Cerebellar nuclear complex (tissue), 1 donor: ENCODE measurements at places on chromosomes 5 and 9.

- DNase-seq = no peak
These were observed 20.0 kb upstream of the SCGB3A1 start for GRCh38 chr5:180611140-180611850.

DNA sequence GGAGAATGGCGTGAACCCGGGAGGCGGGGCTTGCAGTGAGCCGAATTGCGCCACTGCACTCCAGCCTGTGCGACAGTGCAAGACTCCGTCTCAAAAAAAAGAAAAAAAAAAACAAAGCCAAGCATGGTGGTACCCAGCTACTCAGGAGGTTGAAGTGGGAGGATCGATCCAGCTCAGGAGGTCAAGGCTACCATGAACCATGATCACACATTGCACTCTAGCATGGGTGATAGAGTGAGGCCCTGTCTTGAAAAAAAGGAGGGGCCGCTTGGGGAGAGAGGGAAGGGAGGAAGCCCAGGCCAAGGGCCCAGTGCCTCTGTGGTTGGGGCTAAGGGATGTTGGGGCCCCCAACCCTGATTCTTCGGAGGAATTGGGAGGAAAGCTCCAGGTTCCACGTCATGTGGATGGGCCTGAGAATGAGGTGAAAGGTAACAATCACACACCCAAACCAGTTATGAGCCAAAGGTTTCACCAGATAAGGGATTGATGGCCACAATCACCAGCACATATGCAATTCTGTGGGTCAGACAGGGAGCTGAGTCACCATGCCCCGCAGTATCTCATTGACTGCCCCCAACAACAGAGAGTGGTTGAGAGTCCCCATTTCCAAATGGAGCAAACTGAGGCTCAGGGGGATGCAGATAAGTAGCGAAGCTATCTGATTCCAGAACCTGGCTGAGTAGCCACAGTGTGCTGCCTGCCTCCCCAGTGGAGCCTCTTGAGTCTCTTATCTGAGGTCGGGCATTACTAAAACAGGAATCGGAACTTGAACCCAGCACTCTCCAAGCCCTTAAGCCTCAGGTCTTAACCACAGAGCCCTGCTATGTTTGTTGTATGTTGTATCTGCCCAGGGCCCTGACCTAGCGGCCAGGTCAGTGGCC is 20.5 kb downstream of the SWI5 start:
- DNase-seq = no peak

GRCh38 chr5:111737716-111738115 is 19.3 kb downstream of the NREP start:
- no peak for DNase-seq

GRCh38 chr9:133421615-133422542 is at the start of gene ADAMTS13:
ADAMTS13 (plus strand) TSS chr9:133422367; CDS start chr9:133422444, 77 bp downstream.
- DNase-seq = no peak

DNA sequence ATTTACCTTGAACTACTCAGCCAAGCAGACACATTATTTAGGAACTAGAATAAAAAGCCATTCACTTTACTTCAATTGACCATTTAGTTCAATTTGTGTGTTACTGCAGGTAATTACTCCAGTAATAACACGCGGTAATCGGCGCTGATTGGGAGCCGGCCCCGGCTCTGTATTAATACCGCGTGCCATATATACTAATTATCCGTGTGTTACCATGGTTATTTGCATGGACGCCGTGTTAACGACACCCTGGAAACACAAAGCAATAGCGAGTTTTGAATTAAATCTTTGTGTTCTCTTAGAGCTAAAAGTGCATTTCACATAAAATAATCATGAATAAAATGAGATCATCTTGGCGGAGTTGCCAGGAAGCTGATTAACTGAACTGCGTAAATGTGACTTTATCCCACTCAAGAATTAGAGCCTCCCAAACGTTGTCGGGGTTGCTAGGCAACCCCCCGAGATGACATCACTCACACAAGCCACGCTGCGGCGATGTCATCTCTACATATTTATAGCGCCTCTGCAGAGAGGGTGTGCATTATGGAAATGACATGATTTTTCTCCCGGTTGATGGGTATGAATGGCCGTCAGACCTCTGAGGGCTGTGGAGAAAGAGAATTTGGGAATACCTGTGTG is 41.4 kb upstream of the RNU6ATAC start:
- DNase-seq = no peak

DNA sequence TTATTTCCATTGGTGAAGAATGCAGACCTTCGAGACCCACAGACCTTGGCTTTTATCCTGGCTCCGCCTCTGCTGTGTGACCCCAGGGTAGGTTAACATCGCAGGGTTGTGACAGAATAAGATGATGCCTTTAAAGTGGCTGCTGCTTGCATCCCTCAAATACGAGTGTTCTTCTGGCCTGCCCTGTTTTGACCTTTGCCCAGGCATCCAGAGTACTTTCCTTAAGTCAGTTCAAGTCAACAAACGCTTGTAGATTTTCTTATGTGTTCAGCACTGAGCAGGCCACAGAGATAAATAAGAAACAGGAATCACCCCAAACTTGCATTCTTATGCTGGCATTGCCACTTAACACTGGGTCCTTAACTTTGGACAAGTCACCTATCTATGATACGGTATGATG is 50.2 kb downstream of the GPR21 start:
- no peak for DNase-seq
